ENCODE measurements at places on chromosomes 3 and 15.

- no peak for DNase-seq
Measured at GRCh38 chr3:62582495-62583172, 209.3 kb upstream of the FEZF2 start.

GRCh38 chr3:17013571-17013970, 128.8 kb downstream of the PLCL2 start:
- DNase-seq, result no peak

DNA sequence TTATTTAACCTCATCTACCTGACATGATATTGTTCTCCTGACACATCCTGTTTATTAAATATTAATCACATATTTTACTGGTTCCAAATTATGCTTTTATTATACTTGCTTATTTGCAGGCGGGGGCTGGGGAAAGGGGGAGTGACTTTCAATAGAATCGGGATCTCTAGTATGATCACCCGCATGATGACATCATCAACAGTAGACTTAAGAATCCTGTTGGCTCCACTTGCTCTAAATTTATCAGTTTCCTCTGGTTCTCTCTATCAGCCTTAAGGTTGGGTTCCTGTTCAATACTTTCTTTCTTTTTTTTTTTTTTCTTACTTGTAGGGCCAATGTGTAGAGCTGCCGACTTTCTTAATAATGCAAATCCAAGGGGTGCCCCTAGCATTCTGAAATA, 317.5 kb downstream of the BCHE start:
- DNase-seq, result no peak

DNA sequence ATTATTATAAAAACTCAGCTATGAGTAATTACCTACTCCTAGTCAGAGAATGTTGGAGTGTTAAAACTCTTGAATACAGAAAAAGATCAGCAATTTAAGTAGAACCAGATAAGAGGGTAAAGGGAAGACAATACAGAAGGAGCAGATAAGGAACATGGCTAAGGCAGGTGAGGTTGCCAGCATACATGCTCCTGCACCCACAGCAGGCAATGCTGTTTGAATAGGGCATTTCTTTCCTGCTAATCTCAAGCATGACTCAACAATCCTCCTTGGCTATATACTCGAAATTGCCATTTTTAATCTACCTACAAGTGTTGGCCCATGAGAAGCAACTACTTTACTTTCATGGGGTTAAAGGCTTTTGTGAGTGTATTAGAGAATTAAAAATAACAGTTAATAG, 494.5 kb downstream of the DIPK2A start:
- peak; percentile 1 for DNase-seq

- no peak for DNase-seq
Measured at GRCh38 chr15:69498987-69499386, 46.4 kb downstream of the RPLP1 start.

- DNase-seq, result no peak
Measured at GRCh38 chr3:115518100-115518852, 105.0 kb upstream of the GAP43 start.

DNA sequence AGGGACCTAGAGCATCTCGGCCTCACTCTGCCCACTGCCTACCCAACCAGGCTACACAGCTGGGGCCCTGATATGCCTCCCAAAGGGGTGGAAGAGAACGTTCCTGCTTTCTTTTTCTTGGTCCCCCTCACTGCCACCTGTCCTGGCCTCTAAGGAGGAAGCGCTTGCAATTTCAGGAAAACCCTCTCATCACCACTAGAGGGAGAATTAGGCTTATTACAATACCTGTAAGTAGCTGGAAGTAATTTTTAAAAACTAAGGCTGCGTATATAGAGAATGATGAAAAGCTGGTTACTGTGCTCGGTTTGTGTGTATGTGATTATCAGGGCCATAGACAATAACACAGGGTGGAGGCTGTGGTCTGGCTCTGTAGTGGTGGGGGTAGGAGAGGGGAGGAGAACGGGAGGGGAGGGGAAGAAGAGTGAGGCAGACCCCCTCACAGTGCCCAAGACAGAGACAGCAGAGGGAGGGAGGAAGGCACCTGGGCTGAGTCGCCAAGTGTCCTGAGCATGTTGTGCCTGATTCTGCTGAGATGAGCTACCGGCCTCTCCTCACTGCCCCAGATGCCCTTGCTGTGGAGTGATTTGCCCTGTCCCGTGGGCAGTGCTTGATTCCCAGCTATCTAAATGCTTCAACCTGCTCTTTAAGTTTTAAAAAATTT, 3.3 kb downstream of the GABRG3 start:
- peak; percentile 54 for DNase-seq

GRCh38 chr15:33994005-33994615, 25.8 kb downstream of the CHRM5 start:
- DNase-seq, result peak; percentile 66

DNA sequence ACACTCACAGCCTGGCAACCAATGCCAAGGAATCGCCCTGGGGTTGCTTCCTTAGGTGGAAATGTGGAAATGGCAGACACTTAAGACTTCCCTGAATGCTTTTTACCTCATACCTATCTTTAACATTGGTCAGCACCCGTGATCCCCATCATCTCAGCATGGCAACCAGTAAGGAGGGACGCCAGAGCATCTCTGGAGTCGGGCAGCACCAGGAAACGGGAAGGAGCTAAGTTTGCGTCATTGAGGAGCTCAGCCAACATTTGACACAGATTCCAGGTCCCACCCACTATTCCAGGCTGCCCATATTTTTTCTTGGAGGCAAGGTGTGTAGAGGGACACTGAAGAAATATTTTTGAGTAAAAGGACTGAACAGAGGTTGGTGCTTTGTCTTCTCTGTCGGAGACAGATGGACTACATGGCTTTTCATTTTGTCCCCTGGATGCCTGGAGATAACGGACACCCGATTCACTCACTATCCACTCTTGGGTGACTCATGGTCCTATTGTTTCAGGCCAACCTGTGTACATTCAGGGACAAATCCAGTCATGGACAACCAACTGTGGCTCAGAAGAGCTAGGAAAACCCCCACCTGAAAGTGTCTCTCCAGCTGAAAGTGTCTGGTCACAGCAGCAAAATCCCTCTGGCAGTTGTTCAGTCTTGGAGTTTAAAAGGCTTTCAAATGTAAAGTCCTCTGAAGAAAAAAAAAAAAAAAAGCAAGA, 70.4 kb upstream of the OXTR start:
- DNase-seq, result no peak

DNA sequence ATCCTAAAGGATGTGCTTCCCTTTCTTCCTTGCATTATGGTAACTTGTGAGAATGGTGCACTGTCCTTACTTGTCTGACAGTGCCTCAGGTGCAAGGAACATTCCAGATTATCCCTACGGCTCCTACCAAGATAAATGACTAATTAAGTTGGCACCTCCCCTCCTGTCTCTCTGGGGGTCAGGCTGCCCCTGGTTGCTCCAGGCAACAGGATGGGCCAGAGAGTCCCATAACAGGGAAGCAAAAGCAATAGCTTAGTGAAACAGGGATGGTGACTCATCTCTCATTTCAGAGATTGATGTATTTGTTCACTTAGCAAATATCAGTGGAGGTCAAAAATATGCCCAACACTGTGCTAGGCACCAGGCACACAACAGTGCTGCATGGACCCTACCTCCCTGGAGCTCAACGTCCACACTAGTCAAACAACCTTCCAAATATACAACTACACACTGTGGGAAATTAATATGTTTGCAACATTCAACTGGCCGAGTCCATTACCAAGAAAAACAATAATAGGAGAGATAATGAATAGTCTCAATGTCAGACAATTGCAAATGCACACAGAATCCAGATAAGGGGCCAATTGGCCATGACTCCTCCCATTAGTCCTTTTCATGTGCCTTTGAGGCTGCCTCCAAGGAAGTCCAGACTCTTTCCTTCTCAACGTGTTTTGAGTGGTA, 249.0 kb downstream of the TLE3 start:
- DNase-seq, result no peak

GRCh38 chr15:51075826-51076523, 18.7 kb downstream of the TNFAIP8L3 start:
- DNase-seq, result no peak

GRCh38 chr3:17135696-17136095, 250.9 kb downstream of the PLCL2 start:
- no peak for DNase-seq

- no peak for DNase-seq
Measured at GRCh38 chr3:157275832-157276231, 115.9 kb upstream of the CCNL1 start.

DNA sequence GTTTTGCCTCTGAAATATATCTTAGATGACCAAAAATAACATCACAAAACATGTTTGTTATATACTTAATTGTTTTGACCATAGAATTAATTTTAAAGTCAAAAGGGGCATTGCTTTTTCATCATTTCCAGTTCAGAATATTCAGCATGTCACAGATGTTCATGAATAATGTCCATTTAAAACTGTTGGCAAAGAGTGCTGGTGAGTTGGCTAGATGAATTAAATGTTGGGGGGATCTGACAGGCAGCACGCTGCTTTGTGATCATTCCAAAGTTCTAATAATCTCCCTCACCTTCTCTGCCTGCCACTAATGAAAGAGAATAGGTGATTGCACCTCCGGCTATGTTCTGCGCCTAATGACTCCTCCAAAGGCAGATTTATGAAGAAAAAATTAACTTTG, 139.2 kb upstream of the MLF1 start:
- DNase-seq, result no peak

GRCh38 chr3:197195326-197195725, 103.1 kb downstream of the DLG1 start:
- DNase-seq, result no peak

GRCh38 chr3:61417352-61417751, 144.0 kb upstream of the PTPRG start:
- no peak for DNase-seq
